ENCODE measurements at places on chromosomes 5 and 9.

- no peaks in the 10 kb centered on the region for H3K36me3 ChIP-seq
- DNase-seq: no peak
- no peak overlapping the region for H3K27ac ChIP-seq
- no peaks in the 10 kb centered on the region for H3K27me3 ChIP-seq
Observed at GRCh38 chr5:126506079-126506478, 82.9 kb downstream of the GRAMD2B start.

DNA sequence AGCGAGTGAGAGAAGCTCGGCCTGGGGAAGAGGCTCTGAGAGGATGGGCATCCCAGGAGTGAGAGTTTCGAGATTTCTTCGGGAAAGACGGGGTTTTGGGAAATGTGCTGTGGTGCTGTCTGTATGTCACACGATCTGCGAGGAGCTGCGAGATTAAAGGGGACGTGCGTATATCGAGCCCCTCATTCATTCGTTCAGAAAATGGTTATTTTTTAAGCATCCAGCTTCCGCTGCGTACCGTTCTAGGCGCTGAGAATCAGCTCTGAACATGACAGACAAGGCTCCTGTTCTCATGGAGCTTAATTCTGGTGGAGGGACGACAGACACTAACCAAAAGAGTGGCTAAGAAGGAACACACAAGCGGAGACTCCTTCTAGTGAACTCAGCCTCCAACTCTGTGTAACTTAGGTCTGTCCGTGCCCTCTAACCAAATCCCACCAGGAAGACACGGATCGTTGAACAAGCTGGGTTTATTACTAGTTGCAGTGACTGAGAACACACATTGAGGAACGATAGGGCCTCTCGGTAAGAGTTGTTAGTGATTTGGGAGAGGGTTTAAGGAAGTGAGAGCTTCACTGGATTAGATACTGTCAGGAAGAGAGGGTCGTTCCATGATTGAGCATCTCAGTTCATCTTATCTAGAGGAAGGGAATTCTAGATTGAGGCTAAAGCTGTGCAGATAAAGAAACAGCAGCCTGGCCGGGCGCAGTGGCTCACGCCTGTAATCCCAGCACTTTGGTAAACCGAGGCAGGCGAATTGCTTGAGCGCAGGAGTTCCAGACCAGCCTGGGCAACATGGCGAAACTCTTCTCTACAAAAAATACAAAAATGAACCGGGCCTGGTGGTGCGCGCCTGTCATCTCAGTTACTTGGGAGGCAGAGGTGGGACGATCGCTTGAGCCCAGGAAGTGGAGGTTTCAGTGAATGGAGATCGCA is 1.0 kb upstream of the FBXW11 start:
- H3K4me1 ChIP-seq: peaks cover 41% of the 10 kb centered on the region
- peak overlapping the region; percentile 84 for H3K4me3 ChIP-seq
- no peaks in the 10 kb centered on the region for H3K36me3 ChIP-seq
- peak overlapping the region; percentile 93 for H3K27ac ChIP-seq
- H3K27me3 ChIP-seq: no peaks in the 10 kb centered on the region

- H3K4me3 ChIP-seq: no peak overlapping the region
- no peaks in the 10 kb centered on the region for H3K27me3 ChIP-seq
- H3K27ac ChIP-seq: no peak overlapping the region
Observed at GRCh38 chr5:124438026-124438902, 308.2 kb downstream of the ZNF608 start.

- DNase-seq: no peak
- H3K27me3 ChIP-seq: no peaks in the 10 kb centered on the region
- no peak overlapping the region for H3K4me3 ChIP-seq
- peaks cover 10% of the 10 kb centered on the region for H3K4me1 ChIP-seq
- H3K27ac ChIP-seq: no peak overlapping the region
- H3K36me3 ChIP-seq: no peaks in the 10 kb centered on the region
Observed at GRCh38 chr9:2677915-2678889, 39.1 kb upstream of the KCNV2 start.

- no peak overlapping the region for H3K27ac ChIP-seq
- no peak overlapping the region for H3K4me3 ChIP-seq
- no peak for DNase-seq
- no peaks in the 10 kb centered on the region for H3K4me1 ChIP-seq
Observed at GRCh38 chr5:3120028-3120427, 368.6 kb upstream of the IRX2 start.

GRCh38 chr9:2870340-2870739 is 26.4 kb upstream of the PUM3 start:
- no peaks in the 10 kb centered on the region for H3K36me3 ChIP-seq
- no peak for DNase-seq
- no peak overlapping the region for H3K4me3 ChIP-seq
- no peaks in the 10 kb centered on the region for H3K4me1 ChIP-seq

DNA sequence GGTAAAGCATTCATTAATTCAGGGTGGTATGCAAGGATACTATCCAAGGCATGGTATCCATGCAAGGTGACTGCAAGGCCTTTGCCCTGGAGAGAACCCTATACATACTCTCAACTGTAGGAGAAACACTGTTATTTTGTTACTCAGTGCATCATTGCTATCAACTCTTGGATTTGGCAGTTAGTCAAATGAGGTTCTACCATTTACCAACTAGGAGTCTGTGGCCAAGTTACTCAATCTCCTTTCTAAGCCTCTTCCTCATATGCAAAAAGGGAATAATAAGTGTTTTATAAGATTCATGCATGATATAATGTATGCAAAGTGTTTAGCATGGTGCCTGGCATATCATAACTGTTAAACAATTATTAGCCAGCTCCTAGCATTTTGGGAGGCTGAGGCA is 4.0 kb downstream of the PCDHGC3 start:
- peak overlapping the region; percentile 23 for H3K4me3 ChIP-seq
- no peaks in the 10 kb centered on the region for H3K27me3 ChIP-seq
- peaks cover 82% of the 10 kb centered on the region for H3K4me1 ChIP-seq
- no peak overlapping the region for H3K27ac ChIP-seq
- DNase-seq: no peak
- H3K36me3 ChIP-seq: peaks cover 8% of the 10 kb centered on the region

DNA sequence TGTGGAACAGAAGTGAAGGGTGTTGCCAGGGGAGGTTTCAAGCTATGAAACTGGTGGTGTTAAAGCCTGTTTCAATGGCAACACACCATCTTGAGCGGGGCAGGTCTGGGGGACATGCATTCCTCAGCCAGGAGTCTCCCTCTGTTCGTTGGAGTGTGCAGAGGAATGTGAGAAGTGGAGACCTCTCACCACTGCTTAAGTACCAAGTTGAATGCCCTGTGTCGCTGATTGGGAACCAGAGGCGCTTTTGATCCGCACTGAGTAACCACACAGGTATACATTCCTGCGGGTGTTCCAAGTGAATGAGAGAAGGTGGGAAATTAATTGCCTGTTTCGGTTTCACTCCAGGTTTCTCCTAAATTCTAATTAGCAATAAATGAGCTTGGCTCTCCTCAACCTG is 99.4 kb downstream of the LIX1 start:
- H3K4me1 ChIP-seq: no peaks in the 10 kb centered on the region
- no peak overlapping the region for H3K27ac ChIP-seq
- H3K4me3 ChIP-seq: no peak overlapping the region
- DNase-seq: no peak
- H3K36me3 ChIP-seq: no peaks in the 10 kb centered on the region
- H3K27me3 ChIP-seq: no peaks in the 10 kb centered on the region

Measured in vagina (tissue), 2 donors.